CD4-positive, alpha-beta T cell treated with Interleukin-4 for 4 hours (primary cell): ENCODE measurements at places on chromosomes 7 and 10.

DNA sequence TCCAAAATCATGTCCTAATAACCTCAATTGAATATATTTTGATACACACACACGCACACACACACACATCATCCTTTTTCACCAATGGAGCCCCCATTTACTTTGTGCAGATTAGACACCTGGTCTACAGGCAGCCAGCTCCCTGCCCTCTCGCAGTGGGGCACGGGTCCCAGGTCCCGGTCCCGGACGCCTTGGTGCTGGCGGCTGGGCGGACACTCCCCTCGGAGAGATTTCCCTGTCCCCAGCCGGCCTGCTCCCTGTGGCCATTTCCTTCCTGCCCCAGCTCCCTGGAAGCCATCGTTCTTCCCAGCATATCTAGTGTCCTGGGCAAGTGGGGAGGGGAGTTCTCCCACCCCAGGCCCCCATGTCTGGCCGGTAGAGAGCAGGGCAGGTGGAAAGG is 14.6 kb downstream of the DPY19L1 start:
- DNase-seq, result no peak

DNA sequence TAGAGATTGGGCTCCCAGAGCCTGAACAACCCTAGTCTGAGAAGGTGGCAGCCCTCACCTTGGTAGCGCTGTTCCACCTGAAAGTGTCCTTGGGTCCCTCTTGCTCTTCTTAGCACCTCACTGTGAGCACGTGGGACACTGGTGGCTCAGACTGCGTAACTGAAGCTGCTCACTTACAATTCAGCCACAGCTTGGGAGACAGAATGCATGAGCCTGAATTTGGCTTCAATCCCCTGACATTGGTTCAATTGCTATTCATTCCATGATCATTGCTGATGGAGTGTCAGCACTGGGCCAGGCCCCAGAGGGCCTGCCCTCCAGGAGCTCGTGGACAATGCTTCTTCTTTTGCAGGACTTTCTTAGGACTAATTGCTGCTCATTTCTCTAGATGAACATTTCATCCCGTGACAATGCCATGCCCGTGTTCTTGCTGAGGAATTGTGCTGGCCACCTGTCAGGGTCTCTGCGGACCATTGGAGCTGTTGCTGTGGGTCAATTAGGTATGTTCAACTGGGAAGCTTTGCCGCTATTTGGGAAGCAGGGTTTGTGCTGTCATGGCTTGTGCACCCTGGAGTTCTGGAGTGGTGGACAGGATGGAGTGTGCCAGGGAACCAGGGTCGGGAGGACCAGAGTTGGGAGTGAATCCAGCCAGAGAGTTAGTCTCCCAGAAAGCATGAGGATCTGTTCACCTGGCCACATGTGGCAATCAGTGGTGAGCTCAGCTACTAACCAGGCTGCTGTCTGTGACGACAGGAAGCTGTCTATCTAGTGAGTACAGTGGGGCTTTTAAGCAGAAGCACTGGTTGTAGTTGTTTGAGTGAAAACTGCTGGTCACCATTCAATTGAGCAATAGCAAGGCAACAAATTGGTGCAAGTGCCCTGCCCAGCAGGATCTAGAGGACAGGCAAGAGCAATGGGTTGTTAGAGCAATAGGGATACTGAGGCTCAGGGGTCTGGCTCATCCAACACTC is 105.1 kb downstream of the WDFY4 start:
- no peak for DNase-seq

GRCh38 chr7:88233828-88234227 is 14.0 kb upstream of the SRI start:
- DNase-seq, result no peak

GRCh38 chr7:148336411-148336810 is 254.2 kb upstream of the C7orf33 start:
- no peak for DNase-seq

- DNase-seq, result no peak
These were observed 148.2 kb downstream of the KCND2 start for GRCh38 chr7:120421151-120421651.

DNA sequence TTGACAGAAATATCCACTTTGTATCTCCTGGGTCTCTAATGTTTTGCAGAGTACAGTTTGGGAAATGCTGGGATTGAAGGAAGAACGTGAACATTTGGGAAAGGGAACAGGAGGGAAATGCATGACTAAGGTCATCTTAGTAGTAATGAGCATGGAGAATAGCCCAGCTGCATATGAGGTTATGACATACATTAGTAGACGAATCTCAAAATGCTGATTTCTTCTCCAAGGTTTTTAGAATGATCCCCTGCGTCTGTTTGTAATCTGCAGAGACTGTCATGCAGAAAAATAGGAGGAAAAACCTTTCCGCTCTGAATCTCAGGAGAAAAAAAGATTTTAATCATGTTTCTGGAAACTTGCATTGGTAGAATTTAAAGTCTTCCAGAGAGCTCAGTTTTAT is 133.6 kb downstream of the PPP1R9A start:
- DNase-seq, result no peak

DNA sequence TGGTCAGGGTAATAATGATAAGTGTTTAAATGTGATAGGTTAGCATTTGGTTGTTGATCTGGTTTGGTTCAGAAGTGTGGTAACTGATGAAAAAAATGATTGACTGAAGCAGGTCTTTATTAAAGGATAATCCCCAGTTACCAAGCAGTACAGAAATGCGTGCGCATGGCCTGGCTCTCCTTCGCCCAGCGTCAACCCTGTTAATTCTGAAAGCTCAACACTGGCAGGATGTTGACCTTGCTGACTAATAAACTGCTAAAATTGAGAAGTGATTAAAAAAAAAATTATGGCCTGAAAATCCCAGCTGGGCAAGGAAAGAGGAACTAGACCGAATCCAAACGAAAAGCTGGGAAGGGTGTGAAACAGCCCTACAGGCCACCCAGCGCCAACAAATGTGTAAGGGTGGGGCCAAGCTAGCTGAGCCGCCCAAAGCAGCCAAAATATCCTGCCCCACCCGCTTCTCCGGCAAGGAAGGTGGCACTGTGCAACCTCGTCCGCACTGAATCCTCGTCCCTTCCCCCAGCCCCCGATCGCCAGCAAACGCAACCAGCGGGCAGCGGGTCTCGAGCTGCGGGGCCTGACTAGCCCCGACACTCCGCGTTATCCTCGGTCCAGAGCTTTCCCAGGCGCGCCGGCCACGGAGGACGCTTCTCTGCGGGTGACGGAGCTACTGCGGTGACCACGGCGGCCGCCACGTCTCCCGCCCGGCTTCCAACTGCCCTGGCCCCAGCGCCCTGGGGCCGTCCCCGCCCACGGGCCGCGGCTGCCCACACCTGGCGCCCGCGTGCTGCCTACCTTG is 561 bp downstream of the SHTN1 start:
- DNase-seq, result no peak

- no peak for DNase-seq
These were observed 157.6 kb downstream of the CUX1 start for GRCh38 chr7:101975046-101975445.

- no peak for DNase-seq
These were observed 33.9 kb upstream of the COBL start for GRCh38 chr7:51350546-51350896.

GRCh38 chr7:36214608-36215456 is 61.8 kb downstream of the EEPD1 start:
- no peak for DNase-seq

- peak; percentile 10 for DNase-seq
These were observed 566 bp downstream of the ASNS start for GRCh38 chr7:97871659-97872024.

DNA sequence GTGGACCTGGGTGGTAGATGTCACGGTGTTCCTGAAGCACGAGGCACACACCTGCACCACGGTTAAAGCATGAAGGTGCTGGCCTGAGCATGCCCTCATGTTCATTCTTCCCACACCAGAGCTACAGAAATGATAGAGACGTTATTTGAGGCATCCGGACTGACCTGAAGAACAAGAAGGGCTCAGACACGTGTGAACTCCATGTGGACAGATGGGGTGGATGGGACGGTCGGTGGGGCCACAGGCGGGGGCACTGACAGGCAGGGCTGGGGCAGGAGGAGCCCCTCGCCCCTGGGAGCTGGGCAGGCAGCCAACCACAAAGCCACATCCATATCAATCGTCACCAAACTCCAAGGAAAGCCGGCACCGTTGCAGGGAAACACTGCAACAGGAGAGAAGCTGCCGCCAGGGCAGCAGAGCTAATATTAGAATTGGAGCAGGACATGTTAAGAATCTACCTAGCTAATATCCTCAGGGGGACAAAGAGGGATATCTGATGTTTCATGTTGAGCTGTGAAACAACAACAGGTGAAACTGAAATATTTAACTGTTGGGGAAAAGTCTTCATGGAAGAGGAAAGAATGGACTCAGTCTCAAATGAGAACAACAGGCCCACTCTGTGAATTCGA is 37.8 kb upstream of the DIP2C start:
- DNase-seq, result no peak
